ENCODE measurements at places on chromosomes 6 and 20.

DNA sequence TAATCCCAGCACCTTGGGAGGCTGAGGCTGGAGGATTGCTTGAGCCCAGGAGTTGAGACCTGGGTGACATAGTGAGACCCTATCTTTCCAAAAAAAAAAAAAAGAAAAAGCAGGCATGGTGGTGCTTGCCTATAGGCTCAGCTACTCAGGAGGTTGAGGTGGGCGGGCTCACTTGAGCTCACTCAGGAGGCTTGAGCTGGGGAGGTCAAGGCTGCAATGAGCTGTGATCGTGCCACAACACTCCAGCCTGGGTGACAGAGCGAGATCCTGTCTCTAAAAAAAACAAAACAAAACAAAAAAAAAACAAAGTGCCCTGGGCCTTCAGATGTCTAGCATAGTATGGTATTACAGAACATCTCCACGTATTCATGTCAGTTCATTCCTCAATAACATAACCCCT is 42.9 kb downstream of the ZFAND3 start:
- DNase-seq = no peak

DNA sequence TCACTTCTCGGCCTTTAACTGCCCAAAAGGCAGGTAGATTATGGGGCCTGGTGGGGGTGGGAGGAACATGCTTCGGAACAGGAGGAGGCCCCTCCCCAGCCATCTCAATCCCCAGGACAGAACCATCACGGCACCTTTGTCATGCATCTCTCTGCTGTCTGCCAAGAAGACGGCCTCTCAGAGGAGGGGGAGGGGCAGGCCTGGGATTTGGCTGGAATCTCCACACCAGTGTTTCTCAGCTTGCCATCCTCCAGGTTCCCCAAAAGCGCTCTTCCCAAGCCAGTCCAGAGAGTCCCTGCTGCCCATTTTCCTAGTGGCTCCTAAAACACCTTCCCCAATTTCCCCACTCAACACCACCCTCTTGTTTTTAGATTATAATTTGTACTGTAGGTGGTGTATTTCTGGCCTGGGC is 2.5 kb upstream of the POU5F1 start:
- no peak for DNase-seq

- DNase-seq = no peak
These were observed 6.0 kb downstream of the SUMO4 start for GRCh38 chr6:149405823-149406765.

GRCh38 chr6:155201461-155202226 is 62.2 kb upstream of the CLDN20 start:
- no peak for DNase-seq

- no peak for DNase-seq
These were observed 2.3 kb upstream of the NTSR1 start for GRCh38 chr20:62706344-62706743.

GRCh38 chr20:38835792-38836191 is 30.3 kb downstream of the PPP1R16B start:
- DNase-seq = no peak

DNA sequence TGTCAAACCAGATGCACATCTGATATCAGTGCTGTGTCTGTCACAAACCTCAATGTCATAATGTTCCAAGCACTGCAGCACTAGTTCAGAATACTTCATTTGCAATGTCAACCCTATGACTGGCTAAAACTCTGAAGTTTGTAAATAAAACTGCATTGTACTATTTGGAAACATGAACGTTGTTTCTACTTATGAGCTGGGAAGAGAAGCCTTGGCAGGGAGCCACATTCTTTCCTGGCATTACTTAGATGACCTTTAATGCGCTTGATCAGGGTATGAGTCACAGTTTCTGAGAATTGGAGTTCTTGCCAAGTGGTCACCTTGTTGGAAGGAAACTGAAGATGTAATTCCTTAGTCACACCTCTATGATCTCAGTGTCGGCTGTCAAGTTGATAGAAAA is 664.8 kb upstream of the MMS22L start:
- no peak for DNase-seq

GRCh38 chr6:158560836-158561320 is 987 bp downstream of the TMEM181 start:
- no peak for DNase-seq

DNA sequence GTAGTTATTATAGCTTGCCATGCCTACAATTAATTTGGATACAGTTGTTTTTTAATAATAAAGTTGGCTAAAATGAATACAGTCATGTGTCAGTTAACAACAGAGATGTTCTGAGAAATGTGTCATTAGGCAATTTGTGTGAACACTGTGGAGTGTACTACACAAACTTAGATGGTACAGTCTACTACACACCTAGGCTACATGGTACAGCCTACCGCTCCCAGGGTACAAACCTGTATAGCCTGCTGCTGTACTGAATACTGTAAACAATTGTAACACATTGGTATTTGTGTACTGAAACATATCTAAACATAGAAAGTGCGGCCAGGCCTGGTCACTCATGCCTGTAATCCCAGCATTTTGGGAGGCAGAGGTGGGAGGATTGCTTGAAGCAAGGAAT is 50.2 kb downstream of the MYLIP start:
- DNase-seq = no peak

DNA sequence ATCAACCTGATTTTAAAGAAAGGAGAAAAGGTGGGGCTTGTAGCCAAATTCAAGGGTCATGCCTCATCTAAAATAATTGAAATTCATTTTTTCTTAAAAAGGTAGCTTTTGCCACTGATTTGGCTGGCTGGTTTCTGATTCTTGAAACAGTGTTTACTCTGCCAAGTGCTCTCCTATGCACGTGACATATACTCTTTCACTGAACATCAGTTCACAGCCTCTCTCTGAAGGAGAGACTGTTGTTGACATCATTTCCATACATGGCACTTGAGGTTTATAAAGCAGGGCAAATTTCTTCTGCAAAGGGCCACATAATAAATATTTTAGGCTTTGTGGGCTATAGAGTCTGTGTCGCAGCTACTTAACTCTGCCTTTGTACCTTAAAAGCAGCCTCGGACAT is 40.4 kb upstream of the DOK5 start:
- no peak for DNase-seq

- no peak for DNase-seq
These were observed 41.3 kb upstream of the ADGRF5 start for GRCh38 chr6:46963039-46963438.

Measured in NCI-H1436 treated with DMSO at 0.1 percent for 48 hours (cell line).